NCI-H2107 (cell line): ENCODE measurements at places on chromosomes 11 and 22.

GRCh38 chr22:48595511-48595905, 1232.2 kb downstream of the BRD1 start:
- DNase-seq, result no peak

GRCh38 chr11:122744357-122744756, 88.8 kb downstream of the UBASH3B start:
- DNase-seq, result no peak

DNA sequence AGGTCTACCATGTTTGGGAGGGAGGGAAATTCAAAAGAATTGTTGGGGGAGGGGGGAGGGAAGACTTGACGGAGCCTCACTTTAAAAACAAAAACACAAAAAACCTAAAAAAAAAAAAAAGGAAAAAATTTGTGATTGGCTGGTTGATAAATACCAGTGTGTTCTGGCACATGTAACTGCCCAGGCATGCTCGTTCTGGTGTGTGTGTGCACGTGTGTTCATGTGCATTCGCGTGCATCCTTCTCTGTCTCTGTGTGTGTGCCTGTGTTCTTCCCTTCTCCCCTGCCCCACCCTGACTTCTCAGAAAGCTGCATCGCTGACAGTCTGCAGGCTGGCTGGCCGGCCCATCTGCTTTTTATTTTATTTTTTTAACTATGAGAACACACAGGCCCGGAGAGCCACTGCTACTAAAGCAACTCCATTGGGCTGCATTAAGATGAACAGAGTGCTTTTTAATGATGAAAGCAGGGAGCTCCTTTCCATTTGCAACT, 22.6 kb upstream of the ADSL start:
- DNase-seq, result no peak

DNA sequence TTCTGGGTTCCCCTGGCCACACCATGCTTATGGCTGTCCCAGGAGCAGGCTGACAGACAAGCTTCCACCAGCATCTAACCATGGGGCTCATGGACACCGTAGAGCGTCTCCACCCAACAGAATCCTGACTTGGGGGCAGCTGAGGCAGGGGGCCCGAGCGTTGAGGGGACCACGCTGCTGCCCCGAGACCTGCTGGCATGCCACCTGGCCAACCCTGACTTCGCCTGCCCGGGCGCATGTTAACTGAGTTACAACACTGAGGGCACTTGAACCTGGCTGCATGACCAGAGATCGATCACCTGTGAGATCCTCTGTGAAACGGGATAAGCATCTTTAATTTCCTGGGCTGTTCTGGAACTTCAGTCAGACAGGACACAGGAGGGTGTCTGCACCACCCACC, 13.7 kb downstream of the PPM1F start:
- no peak for DNase-seq

DNA sequence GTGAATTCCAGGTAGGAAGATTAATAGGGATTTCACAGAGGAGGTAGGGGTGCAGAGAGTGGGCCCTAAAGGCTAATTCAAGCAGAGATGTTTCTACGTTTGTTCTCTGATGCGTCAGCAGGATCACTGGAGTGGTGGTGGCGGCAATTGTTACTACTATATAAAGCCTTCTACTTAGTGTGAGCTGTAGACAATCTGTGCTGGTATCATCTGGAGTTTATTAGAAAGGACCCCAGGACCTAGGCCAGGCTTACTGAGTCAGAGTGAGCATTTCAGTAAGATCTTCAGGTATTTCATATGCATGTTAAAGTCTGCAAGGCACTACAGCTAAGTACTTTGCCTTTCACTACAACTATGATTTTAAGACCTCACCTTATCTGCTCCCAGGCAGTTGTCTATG, 59.5 kb downstream of the USP35 start:
- no peak for DNase-seq

GRCh38 chr11:107385361-107385981, 72.2 kb downstream of the CWF19L2 start:
- no peak for DNase-seq

DNA sequence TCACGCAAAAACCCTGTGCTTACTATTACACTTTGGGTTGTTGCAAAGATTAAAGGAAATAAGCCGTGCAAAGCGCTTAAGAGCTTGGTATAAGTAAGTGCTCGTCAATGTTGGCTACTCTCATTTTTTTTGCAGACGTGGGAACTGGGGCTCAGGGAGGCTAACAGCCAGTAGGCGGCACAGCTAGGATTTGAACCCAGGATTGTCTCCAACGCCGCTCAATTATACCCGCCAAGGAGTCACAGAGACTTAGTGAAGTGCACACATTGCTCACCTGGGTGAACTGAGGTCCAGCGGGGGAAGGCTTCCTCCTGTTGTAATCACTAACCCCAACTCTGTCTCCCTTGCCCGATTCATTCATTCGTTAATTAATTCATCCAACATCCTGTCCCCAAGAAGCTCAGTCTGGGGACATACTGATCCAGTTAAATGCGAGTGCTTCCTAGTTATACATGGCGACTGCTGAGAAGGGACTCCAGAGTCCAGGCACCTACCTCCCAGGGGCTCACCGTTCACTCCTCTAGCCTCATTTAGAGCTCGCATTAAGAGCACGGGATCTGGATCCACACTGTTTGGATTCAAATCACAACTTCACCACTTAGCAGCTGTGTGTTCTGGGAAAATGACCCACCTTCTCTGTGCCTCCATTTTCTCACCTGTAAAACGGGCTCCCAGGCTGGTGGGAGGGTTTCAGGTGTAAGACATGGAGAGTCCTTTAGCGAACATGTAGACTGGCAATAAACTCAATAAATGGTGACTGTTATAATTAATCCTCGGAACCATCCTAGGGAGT, 838 bp upstream of the MTFP1 start:
- DNase-seq, result no peak

DNA sequence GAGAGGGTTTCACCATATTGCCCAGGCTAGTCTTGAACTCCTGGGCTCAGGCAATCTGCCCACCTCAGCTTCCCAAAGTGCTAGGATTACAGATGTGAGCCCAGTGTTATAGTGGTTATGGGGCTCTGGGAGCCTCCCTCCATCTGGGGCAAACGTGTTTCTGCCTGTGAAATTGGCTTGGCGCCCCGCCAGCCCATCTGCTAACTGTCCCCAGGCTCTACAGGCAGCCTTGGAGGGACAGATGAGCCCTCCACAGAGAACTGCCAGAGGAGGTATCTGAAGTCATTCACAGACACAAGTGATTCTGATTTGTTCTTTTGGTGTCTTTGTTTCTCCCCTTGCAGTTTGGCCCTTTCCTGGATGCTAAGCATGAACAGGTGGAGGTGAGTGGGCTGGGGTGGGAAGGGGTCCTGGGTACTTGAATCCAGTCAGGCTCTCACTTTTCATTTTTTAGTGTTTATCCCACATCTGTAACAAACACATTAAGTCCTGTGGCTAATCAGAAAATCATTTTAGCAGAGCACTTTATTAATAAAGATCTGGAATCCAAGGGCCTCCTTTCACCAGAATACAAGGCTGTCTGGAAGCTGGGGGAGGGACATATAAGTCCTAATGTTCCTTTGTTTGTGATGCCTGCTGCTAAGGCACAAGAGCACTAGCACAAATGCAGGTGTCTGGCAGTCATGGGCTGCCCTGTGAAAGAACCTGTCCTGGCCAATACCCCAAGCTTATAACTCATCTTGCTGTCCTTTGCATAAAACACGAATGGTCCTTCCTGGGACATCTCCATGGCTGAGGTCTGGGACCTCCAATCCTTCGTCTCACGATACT, 25.7 kb upstream of the CDC42EP2 start:
- DNase-seq, result no peak

DNA sequence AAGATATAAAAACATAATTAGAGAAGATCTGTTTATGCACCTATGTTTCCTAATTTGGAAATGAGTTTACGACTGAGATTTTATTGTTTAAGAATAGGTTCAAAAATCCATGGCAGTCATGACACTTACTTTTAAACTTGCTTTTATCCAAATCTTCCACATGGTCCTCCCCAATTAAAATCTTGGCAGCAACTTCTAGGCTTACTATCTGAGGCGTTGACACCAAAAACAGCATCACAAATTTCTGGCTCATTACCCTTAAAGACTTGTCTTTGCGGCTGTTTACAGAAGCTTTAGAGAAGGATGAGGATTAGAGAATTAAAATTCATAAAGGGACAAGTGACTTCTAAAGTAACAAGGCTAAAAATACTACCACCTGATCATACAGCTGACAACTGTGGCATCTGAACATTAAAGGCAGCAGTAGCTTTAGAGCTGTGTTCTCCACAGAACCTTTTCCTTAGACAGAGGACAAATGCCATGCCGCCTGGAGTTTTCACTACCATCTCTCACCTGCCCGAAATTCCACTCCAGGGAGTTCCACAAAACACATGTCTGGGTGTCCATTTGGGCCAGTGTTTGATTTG, 6.4 kb downstream of the E2F8 start:
- DNase-seq, result no peak

DNA sequence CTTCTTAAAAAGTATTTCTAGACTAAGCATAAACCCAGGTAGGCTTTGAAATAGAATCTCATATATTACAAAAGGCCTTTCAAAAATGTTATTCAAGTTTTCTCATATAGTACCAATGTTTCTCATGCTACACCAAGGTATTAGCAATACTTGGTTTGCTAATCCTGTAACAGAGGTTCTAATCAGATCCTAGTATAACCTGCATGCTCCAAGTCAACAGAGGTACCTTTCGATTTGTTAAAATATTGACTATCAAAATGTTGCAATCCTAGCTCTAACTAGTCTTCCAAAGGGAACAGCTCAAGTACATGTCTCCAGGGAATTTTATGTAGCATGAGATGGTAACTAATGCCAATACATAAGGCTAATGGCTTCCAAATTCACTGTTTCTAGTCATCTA, 98.1 kb upstream of the APOA1 start:
- DNase-seq, result no peak

GRCh38 chr11:66607126-66607834, 9.2 kb upstream of the RBM14 start:
- no peak for DNase-seq
